Dorsolateral prefrontal cortex (tissue), 122 donors: ENCODE measurements at places on chromosomes 13 and 19.

DNA sequence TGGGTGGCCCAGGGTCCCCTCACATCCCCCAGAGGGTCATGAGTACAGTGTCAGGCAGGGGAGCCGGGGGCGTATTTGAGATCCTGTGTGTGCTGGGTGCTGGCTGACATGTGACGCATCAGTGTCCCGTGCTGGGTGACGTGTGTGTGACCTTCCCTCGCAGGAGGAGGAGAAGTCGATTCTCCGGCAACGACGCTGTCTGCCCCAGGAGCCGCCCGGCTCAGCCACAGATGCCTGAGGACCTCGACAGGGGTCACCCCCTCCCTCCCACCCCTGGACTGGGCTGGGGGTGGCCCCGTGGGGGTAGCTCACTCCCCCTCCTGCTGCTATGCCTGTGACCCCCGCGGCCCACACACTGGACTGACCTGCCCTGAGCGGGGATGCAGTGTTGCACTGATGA, 25.8 kb downstream of the PNPLA6 start:
- no peak for DNase-seq

DNA sequence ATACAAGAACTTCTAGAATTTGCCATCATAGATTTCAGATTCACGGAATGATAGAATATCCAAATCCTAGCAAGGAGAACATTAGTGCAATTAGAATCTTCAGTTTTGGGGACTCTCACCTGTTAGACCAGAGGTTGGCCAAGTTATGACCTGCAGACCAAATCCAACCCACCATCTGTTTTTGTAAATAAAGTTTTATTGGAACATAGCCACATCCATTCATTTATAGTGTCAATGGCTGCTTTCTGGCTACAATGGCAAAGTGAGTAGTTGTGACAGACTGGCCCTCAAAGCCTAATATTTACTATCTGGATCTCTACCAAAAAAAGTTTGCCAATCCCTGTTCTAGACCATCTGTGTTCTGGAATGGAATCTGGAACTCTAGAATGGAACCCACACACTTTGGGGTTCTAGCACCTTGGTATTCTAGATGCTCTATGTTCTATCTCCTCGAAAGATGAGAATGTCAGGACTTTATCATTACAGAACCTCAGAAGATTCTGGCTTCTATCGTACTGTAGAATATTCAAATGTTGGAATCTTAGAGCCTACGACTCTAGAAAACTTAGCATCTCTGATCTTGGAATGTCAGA, 2.5 kb downstream of the KPTN start:
- no peak for DNase-seq

GRCh38 chr19:42794765-42795164, 29.3 kb upstream of the PSG8 start:
- DNase-seq, result no peak

GRCh38 chr19:15675560-15675959, 2.7 kb downstream of the CYP4F12 start:
- DNase-seq, result no peak

DNA sequence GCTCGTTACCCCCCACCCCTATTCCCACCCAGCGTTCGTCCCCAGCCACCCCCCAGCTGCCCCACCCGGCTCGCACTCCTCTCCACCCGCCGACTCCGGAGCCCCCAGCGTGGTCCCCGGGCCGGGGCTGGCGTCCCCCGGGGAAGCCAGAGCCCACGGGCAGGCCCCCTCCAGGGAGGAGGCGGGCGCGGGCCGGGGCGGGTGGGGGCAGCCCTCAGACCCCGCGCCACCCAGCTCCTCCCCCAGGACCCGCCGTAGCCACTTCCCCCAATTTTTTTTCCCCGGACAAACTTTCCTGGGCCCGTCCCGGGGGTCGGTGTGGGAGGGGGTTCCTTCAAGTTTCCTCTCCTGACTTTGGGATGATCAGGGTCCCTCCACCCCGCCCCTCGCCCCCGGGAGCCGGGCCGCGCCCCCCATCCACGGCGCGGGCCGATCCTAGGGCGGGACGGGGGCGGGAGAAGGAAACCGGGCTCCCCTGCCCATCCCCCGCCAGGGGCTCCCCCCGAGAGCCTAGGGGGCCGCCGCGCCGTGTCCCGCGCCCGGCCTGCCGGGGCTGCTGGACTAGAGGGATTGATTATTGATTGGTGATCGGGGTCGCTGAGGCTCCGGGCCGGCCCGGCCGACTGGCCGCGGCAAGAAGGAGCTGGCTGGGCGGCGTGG, 927 bp upstream of the TSHZ3 start:
- no peak for DNase-seq

GRCh38 chr19:11159598-11160439, 4.2 kb upstream of the SPC24 start:
- DNase-seq, result no peak

GRCh38 chr19:46480415-46480814, 9.1 kb upstream of the PNMA8A start:
- DNase-seq, result no peak

GRCh38 chr19:43474986-43475705, 9.7 kb upstream of the LYPD3 start:
- DNase-seq, result peak; percentile 90

DNA sequence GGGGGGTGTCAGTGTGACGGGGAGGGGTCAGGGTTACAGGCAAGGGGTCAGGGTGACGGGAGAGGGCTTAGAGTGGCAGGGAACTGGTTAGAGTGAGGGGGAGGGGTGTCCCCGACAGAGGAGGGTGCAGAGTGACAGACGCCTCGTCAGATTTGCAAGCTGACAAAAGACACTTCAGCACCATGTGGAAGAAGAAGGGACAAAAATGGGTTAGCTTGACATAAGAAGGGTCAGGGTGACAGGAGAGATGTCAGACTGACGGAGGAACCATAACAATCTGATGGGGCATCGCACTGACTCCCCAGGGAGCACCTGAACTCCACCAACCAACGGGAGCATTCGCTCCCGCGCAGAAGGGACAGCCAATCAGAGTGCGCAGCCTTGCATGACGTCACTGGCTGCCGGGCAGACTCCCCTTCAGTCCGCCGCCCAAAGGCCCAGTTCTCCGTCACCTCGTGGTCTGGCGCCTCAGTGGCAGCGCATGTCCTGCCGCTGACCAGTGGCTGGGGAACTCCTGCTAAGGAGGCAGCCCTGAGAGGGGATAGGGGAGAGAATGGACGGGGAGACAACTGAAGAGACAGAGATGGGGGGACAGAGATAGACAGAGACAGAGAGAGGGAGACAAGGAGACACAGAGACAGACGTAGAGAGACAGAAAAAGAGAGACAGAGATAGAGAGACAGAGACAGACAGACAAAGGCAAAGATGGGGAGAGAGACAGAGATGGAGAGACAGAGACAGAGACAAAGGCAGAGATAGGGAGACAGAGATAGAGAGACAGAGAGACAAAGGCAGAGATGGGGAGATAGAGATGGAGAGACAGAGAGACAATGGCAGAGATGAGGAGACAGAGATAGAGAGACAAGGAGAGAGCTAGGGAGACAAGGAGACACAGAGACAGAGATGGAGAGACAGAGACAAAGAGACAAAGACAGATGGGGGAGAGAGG, 30.2 kb downstream of the C19orf81 start:
- DNase-seq, result peak; percentile 90

GRCh38 chr19:498511-498891, 2.2 kb downstream of the MADCAM1 start:
- no peak for DNase-seq

DNA sequence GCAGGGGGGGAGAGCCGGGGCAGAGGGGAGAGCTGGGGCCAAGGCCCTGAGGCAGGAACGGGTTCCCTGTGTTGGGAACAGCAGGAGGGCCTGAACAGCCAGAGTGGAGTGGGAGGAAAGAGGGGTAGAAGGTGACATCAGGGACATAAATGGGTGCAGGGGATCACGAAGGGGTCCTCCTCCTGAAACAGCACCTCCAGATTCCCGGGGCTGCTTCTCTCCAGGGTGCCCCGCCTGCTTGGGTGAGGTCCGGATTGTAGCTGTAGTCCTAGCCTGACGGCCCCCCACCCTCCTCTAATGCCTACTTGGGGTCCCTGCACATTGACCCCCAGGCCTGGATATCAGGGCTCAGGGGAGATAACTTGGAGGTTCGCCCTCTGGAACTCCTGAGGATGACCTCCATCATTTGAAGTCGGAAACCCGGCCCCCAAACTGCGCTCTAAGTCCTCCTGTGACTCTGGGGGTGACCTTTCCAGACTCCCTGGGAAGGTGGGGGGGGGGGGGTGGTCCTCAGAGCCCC, 473 bp upstream of the SCN1B start:
- no peak for DNase-seq

- no peak for DNase-seq
These were observed 1043.4 kb downstream of the DIAPH3 start for GRCh38 chr13:59120297-59120843.

DNA sequence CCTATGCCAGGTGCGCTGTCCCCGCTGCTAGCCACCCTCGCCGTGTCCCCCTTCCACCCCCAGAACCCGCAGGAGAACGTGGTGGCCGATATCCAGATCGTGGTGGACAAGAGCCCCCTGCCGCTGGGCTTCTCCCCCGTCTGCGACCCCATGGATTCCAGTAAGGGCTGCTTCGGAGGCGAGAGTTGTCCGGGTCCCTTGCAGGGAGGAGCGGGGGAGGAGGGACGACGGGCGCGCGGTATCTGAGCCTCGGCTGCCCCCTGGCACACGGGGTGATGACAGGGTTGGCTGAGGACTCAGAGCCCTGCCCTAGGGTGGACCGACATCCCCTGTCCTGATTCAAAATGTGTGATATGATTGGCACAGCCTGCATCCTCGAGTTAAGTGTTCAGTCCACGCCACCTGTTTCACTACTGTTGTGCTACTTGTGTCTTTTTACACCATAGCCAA, 653 bp downstream of the MVB12A start:
- DNase-seq, result no peak

DNA sequence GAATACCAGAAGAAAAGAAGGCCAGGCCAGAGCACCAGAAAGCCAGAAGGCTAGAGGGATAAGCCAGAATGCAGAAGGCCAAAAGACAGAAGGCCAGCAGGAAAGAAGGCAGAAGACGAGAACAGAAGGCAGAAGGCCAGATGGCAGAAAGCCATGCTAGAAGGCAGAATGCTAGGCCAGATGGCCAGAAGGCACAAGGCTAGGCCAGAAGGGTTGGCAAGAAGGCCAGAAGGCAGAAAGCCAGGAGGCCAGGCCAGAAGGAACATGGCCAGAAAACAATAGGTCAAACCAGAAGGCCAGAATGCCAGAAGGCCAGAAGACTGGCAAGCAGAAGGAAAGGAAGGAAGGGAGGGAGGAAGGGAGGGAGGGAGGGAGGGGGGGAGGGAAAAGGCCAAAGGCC, 188.8 kb downstream of the TUBA3C start:
- DNase-seq, result no peak

GRCh38 chr19:55716531-55716930, 21.7 kb downstream of the NLRP9 start:
- DNase-seq, result no peak

GRCh38 chr19:54608792-54609191, 15.4 kb downstream of the LILRA1 start:
- no peak for DNase-seq

DNA sequence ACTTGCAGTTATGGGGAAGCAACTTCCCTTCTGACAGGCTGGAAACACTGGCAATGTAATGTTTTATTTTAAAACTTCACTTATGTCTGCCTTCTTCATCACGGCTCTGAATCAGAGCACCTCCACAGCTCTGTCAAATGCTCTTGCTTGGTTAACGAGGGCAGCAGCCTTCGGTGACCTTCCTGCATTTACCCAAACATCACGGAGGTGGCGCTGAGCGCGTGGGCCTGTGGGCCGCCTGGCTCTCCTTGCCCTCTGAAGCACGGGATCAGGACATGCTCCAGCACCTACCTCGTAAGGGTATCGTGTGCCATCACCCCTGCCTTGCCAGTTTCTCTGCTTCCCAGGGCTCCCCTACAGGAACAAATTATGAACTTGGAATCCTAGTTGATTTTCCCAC, 310.0 kb downstream of the TEX29 start:
- DNase-seq, result no peak

- no peak for DNase-seq
These were observed 254.2 kb upstream of the ZNF507 start for GRCh38 chr19:32091241-32091640.

- DNase-seq, result no peak
These were observed 972.9 kb upstream of the PCDH20 start for GRCh38 chr13:62388515-62388914.

- peak; percentile 83 for DNase-seq
These were observed 15.0 kb downstream of the PRODH2 start for GRCh38 chr19:35797663-35798062.

DNA sequence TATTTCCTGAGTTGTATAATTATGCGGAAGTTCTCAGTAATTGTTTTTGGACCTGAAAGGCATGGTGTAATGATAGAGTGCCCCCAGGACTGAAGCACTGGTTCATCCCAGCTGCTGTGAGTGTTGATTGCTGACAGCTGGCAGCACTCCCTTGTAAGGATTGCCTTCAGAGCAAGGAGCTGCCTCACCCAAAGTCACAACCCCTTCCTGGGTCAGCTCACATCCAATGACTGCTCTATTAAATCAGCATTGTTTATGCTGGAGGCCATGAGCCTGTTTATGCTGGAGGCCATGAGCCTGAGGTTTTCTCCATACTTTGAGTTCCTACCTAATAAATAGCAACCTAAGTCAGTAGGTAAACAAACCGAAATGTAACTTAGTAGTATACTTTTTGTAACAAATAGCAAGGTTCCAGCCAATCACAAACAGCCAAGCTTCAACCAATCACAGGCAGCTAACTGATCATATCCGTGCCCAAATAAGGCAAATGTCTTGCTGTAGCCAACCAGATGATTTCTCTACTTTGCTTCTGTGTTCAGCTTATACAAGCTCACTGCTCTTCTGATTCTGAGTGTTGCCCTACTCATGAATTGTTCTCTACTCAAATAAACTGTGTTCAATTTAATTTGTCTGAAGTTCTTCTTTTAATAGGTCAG, 11.7 kb upstream of the SPACA6 start:
- DNase-seq, result no peak

DNA sequence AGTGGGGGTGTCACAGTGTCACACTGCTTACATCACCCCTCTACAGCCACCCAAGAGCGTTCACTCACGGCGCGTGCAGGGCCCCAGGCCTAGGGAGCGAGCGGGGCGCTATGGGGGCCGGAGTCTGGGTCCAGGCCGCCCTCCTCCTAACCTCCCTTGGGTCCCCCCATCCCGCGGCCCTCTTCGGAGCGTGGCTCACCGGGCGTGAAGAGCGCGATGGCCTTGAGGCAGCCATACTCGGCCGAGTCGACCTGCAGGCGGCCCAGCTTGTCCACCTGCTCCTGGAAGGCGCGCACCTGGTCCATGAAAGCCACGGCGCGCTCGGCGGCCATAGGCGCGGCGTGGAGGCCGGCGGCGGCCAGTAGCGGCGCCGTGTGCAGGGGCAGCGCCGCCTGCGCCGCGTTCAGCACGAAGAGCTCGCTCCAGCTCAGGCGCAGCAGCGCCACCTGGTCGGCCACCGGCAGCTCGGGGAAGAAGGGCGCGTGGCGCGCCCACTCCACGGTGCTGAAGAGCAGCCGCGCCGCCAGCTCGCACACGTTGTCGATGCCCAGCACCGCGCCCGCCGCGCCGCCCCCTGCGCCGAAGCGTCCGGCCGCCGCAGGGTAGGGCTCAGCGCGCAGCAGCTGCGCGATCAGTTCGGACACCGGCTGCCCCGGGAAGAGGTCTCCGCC, 9.4 kb downstream of the OCEL1 start:
- peak; percentile 71 for DNase-seq

- DNase-seq, result no peak
These were observed 14.2 kb upstream of the SLC15A1 start for GRCh38 chr13:98766697-98767096.

- DNase-seq, result no peak
These were observed 18.8 kb downstream of the FLT1 start for GRCh38 chr13:28475916-28476725.

GRCh38 chr13:51155776-51156515, 44.9 kb upstream of the C13orf42 start:
- DNase-seq, result no peak
